ENCODE measurements at places on chromosomes 11 and 22. TPM values are rescaled to one million over a fixed set of nuclear protein-coding genes. Genes with fewer than 3 reads are reported as not detected.

MFRP gene
- not detected for total RNA-seq

- no peak for DNase-seq
Measured at GRCh38 chr11:2621894-2622293, 77.9 kb downstream of the KCNQ1OT1 start.

GRCh38 chr11:120065876-120066275, 72.0 kb downstream of the TRIM29 start:
- no peak for DNase-seq

DNA sequence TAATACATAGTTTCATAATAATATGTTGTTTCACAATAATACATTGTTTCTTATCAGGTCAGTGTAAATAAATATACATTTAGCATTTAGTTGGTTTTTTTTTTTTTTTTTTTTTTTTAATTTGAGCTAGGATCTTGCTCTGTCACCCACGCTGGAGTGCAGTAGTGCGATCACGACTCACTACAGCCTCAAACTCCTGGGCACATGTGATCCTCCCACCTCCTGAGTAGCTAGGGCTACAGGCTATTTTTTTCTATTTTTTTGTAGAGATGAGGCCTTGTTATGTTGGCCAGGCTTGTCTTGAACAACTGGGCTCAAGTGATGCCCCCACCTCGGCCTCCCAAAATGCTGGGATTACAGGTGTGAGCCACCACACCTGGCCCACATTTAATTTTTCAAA, 43.5 kb downstream of the MIAT start:
- no peak for DNase-seq

DNA sequence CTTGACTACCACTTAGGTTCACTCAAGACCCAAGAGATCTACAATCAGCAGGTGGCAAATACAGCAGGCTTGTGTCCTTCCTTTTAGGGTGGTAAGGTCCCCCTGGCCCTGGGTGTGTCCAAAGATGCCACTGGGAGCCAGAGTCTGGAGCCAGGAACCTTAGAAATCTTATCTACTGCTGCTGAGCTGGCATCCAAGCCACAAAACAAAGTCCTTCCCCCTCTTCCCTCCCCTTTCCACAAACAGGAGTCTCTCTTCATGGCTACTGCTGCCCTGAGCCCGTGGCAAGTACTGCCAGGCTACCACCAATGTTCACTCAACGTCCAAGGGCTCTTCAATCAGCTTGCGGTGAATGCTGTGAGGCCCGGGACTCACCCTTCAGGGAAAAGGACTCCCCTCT, 21.4 kb upstream of the AQP11 start:
- DNase-seq = no peak

- DNase-seq = no peak
Measured at GRCh38 chr22:25844601-25845000, 102.6 kb downstream of the MYO18B start.

GRCh38 chr22:49586244-49586748, 241.4 kb downstream of the BRD1 start:
- DNase-seq = peak; percentile 65

DNA sequence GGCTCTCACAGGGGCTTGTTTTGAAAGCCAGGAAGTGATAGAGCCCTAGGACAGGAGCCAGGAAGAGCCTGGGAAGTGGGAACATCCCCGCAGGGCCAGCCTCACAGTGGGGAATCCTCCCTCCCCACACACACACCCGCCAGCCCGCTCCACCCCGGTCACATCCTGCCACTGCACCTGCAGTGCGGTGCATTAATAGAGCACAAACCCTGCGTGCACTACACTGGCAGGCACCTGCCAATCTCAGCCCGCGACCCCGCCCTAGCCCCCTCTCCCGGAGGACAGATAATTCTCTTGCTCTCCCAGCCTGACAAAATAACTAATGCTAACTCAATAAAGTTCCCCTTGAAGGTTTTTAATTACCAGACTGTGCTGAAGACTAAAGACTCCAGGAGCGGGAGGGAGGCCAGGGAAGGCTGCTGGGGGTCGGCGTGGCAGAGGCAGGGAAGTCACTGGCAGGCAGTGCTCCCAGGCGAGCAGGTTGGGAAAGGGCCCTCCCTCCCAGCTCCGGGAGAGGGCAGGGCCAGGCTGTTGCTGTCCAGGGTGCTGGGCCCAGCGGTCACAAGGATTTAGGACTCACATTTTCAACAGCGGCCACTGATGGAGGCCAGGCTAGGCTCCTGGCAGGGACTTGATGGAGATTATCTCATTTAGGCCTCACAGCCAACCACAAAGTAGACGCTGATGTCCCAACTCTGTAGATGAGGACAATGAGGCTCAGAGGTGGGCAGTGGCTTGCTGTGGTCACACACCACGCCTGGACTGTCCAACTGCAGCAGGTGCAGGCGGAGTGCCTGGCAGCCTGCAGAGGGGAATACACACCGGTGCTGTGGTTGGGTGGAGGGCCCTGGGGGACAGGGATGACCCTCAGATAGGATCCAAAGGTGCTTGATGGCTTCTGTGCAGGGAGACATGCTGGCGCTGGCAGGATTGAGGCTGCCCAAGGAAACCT, 23.9 kb upstream of the TCF20 start:
- no peak for DNase-seq

DNA sequence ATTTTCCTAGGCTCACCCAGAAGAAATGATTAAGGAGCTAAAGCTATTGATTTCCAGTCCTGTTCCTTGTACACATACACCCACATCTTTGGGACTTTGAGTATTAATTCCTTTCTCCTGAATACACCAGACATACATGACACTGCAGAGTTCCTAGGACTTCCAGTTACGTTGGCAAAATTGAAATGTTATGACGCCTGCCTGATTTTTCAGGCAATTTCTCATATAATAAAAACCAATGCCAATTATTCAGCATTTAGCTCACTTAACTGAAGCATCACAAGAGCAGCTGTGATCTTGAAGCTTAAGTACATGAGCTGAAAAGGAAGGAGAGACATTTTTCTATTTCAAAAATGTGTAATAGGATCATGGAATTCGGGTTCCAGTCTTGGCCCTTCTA, 4.5 kb downstream of the CLMP start:
- no peak for DNase-seq

Measured in spleen (tissue), 13 donors.